NCI-H510A (cell line): ENCODE measurements at places on chromosomes 7 and 10.

GRCh38 chr7:70218006-70218405, 619.7 kb downstream of the AUTS2 start:
- DNase-seq = no peak

DNA sequence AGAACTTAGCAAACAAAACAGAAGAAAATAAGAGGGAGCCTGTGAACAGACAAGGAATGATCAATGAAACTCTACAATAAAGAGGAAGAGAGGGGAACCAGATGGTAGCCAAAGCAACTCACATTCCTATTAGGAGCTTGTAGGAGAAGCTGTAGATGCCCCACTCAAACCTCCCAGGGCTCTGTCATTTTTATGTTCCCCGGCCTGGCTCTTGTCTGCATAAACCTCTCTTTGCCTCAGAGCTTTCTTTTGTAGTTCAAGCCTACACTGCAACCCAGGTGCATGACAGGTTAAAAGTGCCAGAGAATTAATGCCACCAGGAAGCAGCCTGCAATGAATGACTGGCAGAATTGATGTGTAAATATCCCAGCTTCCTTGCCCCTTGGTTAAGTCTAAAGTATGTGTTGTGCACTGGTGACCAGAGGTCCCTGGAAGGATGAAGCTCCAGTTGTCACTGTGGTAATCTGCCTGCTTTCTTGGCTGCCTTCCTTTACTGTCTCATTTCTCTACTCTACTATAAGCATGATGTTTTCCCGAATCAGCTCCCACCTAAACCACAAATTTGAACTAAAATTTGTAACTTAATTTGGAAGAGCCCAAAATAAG, 40.4 kb downstream of the HDAC9 start:
- no peak for DNase-seq

DNA sequence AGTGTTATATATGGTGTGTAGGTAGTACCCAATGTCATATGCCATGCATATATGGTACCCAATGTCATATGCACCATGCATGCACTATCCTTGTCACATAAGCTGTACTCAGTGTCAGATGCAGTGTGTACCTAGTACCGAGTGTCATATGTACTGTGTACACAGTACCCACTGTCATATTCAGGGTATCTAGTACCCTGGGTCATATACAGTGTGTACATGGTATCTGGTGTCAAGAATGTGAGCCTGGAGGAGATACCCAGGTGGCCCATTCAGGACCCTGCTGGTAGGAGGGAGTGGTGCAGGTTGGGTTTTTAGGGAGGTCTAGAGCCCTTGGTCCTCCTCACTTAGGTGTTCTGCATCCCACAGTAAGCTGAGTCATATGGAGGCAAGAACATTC, 1.8 kb downstream of the ZMYND11 start:
- peak; percentile 8 for DNase-seq

DNA sequence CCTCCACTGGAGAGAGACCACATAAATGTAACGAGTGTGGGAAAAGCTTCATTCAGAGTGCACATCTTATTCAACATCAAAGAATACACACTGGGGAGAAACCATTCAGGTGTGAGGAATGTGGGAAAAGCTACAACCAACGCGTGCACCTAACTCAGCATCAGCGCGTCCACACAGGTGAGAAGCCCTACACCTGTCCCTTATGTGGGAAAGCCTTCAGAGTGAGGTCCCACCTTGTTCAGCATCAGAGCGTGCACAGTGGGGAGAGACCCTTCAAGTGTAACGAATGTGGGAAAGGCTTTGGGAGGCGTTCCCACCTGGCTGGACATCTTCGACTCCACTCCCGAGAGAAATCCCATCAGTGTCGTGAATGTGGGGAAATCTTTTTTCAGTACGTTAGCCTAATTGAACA, 20.6 kb downstream of the FAM200A start:
- DNase-seq = no peak

- DNase-seq = no peak
Measured at GRCh38 chr10:63716016-63716580, 194.9 kb downstream of the REEP3 start.

DNA sequence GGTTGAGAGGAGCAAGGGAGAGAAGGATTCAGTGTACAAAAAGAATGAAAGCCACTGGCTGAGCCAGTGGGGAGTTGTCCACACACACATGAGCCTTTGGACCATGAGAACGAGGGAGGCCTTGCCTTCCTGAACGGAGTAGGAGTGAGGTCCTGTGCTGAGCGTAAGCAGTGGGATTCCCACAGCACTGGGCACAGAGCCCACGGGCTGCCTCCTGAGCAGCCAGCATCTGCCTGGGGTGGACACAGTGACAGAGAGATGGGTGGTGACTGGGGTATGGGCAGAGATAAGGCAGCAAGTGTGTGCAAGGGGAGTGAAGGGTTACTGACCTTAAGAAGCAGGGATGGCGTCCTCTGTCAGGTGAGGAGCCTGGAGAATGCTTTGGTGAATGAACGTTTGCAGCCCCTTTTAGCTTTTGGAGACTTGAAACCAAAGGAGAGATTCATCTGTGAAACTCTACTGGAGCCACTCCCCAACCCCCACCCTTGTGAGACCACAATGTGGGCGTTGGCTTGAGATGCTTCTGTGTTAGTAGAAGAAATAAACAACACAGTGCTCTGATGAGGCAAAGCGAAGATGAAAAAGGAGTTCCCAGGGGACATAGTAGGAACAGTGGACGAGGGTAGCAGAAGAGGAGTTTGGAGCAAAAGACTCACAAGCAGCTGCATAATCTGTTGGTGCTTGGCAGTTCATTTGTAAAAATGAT, 56.5 kb downstream of the FIGNL1 start:
- no peak for DNase-seq
